Stimulated activated CD8-positive, alpha-beta memory T cell treated with anti-CD3 and anti-CD28 coated beads, Interleukin-2, amount 100 ng/mL, for 48 hours (primary cell): ENCODE measurements at places on chromosomes 6 and 20.

GRCh38 chr6:63565727-63566596 lies 6.3 kb upstream of the LOC128125822 start:
- DNase-seq = no peak

DNA sequence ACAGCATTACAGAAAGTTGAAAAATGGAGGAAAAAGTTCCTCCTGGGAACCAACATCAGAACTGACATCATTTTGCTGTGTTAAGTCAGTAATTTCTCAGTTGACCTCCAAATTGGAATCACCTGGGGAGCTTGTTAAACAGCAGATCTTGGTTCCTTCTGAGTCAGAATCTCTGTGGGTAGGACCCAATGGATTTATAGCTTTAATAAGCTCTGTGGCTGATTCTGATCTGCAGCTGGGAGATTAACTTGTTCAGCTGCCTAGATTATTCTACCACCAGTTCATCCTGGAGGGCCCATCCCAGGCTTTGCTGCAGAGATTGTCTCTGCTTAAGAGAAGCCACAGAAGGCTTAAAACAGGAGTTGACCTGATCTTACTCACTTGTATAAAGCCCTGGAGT lies 90.7 kb upstream of the POPDC3 start:
- DNase-seq = no peak

- no peak for DNase-seq
Measured at GRCh38 chr20:1184638-1185315, at the start of gene TMEM74B. Gene TMEM74B, minus strand, starts transcription at chr20:1184981. Its CDS starts 1,180 bp downstream, at chr20:1183801.

- DNase-seq = no peak
Measured at GRCh38 chr6:158969148-158969547, 30.9 kb downstream of the RSPH3 start.

- no peak for DNase-seq
Measured at GRCh38 chr6:141482796-141483597, 649.7 kb upstream of the GJE1 start.

DNA sequence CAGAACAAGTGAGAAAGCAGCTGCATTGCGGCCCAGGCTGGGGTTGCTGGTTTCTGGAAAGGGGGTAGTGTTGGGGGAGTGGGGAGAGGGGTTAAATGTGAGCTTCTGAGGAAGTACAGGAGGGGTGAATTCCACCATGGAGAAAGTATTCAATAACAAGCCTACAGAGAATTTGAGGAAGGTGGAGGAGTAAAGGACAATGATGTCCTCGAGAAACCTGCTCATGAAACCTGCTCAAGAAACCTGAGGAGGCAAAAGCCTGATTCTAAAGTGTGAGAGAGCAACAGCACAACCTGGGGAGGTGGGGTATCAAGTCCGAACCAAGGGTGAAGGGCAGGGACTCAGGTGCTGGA lies 138.3 kb upstream of the ESR1 start:
- DNase-seq = no peak

DNA sequence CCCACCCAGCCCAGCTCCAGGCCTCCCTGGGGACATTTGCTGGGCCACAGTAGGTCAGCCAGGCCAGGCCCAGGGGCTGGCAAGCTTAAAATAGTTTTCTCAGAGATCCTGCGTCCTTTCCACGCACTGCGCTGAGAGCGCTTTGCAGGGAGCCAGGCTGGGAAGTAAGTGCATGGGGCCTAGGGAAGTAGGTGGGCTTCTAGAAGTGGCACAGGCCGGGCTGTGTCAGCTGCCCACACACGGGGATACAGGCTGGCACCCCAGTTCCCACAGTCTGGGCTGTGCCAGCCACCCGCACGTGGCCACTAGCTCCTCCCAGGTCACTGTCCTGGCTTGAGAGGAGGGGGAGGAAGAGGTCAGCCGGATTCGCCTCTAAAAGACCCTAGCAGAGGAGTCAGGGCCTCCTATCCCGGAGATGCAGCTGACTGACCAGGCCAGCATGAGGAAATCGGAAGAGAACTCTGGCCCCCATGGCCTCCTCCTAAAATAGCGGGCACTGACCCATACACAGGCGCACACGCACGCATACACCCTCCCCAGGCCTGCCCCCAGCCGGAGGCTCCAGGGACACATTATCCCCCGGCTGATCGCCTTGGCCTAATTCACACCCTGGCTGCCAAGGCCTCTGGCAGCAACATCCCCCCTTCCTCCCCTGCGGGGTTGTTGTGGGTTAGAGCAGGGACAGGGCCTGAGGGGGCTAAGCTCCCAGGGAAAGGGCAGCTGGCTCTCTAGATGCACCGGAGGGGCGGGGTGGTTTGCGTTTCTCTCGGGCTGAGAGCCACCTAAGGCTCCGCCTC lies 5.4 kb downstream of the SLCO4A1 start:
- no peak for DNase-seq

GRCh38 chr6:7150381-7151064 lies 42.8 kb downstream of the RREB1 start:
- DNase-seq = no peak

DNA sequence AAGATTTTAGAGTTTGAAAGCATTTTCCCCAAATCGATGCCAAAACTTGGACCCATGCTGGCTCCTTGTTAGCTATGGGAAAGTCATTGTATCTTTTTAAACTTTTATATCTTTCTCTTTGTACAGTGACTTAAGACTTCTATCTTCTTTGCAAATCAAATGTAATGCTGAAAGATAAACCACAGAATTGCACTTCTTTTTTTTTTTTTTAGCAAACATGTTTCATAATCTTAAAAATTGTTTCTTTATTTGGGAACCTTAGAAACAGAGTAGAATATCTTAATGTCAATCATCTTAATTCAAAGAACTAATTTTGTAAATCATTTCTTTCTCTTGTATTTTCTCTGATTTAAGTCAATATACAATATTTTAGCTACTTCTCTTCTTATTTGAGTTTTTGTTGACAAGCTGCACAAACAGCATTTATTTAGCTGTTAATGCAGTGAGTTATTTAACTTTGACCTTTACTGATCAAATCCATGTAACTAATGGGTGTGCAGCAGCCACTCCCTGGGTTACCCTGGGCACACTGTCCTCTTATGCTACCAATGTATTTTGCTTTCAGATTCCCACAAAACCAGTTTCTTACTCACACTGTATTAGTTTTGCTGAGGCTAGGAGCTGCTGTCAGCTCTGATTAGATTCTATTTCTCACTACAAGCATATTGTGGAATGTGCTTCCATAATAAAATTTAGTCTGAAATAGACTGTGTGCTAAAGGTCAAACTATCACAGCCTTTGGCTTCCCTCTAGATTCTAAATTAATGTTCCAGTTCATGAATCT lies 279.6 kb downstream of the ADGB start:
- no peak for DNase-seq

DNA sequence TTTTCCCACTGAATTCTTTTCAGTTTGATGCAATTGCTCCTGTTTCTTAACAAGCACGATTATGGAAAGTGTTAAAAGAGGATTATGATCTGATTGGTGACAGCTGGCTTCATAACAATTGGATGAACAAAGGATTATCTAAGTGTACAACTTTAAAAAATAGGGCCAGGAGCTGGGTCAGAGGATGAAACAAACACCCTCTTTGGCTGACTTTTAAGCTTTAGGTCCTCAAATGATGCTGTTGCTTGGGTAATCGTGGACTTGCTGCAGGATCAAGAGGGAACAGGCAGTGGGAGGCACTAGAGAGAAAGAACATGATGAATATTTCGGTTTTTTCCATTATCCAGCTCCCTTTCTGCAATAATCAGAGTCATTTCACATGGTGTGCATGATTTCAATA lies 35.5 kb upstream of the TMX4 start:
- DNase-seq = no peak

DNA sequence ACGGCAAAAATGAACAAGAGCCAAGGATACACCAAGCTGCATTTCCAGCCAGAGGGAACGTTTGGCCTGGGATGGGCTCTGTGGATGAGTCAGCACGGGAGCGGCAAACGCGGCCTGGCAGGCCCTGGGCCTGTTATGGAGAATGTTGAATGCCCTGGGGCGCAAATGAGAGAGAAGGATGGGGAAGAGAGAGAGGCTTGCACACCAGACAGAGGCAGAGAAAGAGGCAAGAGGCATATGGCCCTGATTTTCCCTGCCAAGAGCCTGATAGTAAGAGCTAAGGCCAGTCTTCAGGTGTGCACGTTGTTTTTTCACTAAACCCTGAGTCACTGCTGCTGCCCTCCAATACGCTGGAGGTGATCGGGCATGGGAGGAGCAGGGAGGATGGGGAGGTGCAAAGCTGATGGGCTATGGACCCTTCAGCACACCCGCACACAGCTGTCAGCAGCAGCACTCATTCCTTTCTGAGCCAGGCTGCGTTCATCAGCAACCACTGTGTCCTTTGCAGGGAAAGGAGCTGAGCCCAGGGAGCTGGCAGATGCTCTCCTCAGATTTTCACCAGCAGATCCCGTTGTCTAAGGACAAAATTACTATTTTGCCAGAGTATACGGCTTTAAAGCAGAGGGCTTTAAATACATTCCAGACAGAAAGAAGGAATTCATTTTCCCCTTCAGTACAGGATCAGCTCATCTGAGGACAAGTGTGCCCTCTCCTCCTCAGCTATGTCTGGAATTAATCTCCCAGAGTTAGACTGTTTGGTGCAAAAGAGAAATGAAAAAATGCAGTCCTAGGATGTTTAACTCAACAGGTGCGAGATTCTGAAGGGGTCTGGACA lies 61.7 kb upstream of the SLC22A23 start:
- no peak for DNase-seq

- no peak for DNase-seq
Measured at GRCh38 chr20:20343932-20344331, 24.0 kb upstream of the INSM1 start.

- DNase-seq = no peak
Measured at GRCh38 chr20:38278763-38279162, 18.2 kb upstream of the KIAA1755 start.

DNA sequence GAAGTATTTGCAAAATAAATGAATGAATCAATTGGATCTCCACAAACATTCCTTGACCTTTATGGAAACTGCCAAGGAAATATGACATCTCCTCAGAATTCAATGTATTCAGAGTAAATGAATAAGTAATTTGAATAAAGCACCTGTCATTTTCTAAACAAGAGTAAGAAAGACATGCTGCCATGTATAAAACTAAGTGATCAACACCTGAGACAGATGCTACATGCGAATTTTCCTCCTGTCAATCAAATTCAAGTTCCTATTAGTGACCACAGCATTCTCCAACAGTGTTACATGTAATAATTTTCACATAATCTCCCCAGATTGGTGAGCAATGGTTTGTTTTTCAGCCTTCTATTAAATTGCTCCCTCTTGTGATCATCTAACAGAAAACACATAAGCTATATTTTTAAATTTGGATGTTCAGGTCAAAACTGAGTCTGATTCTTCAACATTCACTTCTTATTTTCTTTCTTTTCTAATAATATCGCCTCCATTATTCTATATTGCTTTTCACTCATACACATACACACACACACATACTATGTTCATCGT lies 163.2 kb upstream of the RNF217 start:
- no peak for DNase-seq

DNA sequence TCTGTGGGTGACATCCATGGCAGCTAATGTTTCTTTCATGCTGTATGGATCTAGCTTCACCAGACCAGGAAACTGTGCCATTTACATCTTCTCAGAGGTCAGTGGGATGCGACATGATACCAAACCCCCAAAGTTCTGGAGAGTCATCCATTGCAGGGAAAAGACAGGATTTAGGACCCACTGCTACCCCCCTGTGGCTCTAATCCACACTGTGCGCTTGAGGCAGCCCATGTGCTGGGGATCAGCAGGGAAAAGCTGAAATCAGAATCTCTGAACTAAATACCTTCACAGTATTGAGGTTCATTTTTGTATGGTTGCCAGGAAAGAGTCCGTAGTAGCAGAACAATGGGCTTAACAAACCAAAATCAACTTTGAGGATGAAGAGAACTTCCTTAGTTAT lies 164.4 kb downstream of the TMEM242 start:
- no peak for DNase-seq

- no peak for DNase-seq
Measured at GRCh38 chr20:13862245-13862644, 77.4 kb downstream of the NDUFAF5 start.

GRCh38 chr6:3324262-3324942 lies 65.7 kb downstream of the PSMG4 start:
- DNase-seq = peak; percentile 24

DNA sequence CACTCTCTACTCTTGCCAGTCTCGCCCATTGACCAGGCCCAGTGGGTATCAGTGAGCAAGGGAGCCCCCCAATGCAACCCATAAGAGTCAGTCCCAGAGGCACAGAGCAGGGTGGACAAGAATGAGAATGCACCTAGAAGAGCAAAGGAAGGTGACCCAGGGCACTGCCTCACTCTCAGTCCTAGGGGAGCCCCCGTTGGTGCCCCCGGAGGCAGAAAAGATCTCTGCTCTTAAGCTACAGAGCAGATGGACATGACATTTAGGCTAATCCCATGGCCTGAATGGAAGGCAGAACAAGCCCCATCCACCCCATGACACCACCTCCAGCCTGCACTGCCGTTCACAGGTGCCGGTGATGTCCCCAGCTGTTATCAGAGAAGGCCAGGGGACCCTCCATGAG lies 50.7 kb upstream of the PLEKHG1 start:
- DNase-seq = no peak
